ENCODE measurements at places on chromosomes 11 and 22. TPM values are rescaled to one million over a fixed set of nuclear protein-coding genes. Genes with fewer than 3 reads are reported as not detected.

DNA sequence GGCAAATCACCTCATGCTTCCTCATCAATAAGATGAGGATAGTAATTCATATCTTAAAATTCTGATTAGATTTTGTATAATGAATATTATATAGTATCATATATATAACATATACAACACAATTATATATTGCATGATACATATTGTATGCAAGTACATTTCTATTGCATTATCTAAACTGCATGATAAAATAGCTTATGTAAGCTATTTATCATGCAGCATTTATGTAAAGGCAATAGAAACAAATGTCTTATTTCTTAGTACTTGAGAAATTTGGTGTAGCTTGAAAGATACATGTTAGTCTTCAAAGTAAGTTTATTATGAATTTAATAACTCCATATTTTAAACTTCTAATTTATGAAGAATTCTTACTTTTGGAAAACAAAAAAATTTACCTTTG, 5.5 kb downstream of the LIN7C start:
- H3K27ac ChIP-seq, result no peak overlapping the region
- no peak for DNase-seq
- no peaks in the 10 kb centered on the region for H3K27me3 ChIP-seq

ZNRD2 gene
- 67.7 TPM for total RNA-seq

DNA sequence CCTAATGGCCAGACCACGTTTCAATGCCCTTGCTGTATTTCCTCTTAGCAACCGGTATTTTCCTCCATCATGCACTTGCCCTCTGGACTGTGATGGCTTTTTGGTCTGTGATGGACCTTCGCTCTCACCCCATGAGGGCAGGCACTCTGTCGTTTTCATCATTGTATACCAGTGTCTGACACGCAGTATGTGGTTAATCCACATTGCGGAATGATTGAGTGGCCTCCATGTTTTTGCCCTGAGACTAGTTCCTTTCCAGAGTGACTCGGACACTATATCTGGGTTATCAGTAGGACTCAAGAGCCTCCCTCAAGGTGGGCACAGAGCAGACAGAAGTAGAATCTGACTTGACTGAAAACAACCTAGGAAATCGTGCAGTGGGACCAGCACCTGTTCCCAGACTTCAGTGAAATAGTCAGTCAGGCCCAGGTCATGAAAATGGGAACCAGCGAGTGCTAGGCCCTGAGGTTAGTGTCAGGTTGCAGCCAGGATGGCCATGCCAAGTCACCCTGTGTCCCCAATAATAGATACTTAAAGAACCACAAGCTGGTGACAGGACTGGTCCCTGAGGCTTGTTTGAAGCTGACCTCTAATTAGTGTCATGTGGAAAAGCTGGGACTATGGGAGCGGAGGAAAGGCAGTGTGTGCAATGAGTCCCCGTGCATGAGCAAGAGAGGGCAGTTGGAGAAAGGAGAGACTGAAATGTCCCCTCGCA, 464.7 kb downstream of the INSC start:
- H3K4me3 ChIP-seq, result no peak overlapping the region
- H3K36me3 ChIP-seq, result no peaks in the 10 kb centered on the region
- no peaks in the 10 kb centered on the region for H3K4me1 ChIP-seq
- H3K27me3 ChIP-seq, result no peaks in the 10 kb centered on the region
- no peak overlapping the region for H3K27ac ChIP-seq
- no peak for DNase-seq

- no peak for DNase-seq
- H3K36me3 ChIP-seq, result no peaks in the 10 kb centered on the region
- no peak overlapping the region for H3K27ac ChIP-seq
- H3K27me3 ChIP-seq, result no peaks in the 10 kb centered on the region
Observed at GRCh38 chr11:61019832-61020405, 48.4 kb downstream of the CD6 start.

- H3K27me3 ChIP-seq, result no peaks in the 10 kb centered on the region
- H3K4me1 ChIP-seq, result no peaks in the 10 kb centered on the region
- H3K27ac ChIP-seq, result no peak overlapping the region
- H3K4me3 ChIP-seq, result no peak overlapping the region
Observed at GRCh38 chr11:34274712-34275398, 83.0 kb downstream of the ABTB2 start.

GRCh38 chr22:33000342-33001280, 57.6 kb downstream of the SYN3 start:
- DNase-seq, result peak; percentile 64
- H3K27ac ChIP-seq, result no peak overlapping the region
- H3K4me3 ChIP-seq, result no peak overlapping the region
- H3K4me1 ChIP-seq, result no peaks in the 10 kb centered on the region
- H3K36me3 ChIP-seq, result no peaks in the 10 kb centered on the region
- no peaks in the 10 kb centered on the region for H3K27me3 ChIP-seq

DNA sequence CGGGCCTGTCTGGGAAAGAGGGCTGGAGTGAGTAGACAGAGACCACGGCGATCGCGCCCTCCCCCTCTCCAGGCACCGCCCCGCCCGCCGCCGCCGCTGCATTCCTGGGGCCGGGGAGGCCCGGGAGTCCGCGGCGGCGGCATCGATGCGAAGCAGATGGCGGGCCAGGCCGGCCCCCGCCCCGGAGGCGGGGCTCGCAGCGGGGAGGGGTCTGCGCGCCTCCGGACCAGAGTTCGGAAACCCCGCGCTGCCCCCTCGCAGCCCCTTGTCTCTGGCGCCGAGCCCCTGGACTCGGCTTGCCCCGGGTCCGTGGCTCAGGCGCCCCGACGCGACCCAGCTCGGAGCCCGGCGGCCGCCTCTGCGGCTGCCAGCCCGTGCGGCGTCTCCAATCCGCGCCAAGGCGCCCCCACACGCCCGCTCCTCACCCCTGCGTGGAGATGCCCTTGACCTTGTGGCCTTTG, 1.3 kb downstream of the SCARF2 start:
- DNase-seq, result no peak
- no peaks in the 10 kb centered on the region for H3K36me3 ChIP-seq
- no peaks in the 10 kb centered on the region for H3K27me3 ChIP-seq

GRCh38 chr22:19422440-19423301, 8.9 kb downstream of the HIRA start:
- no peak for DNase-seq
- H3K4me3 ChIP-seq, result no peak overlapping the region
- H3K4me1 ChIP-seq, result no peaks in the 10 kb centered on the region
- H3K27me3 ChIP-seq, result no peaks in the 10 kb centered on the region
- no peak overlapping the region for H3K27ac ChIP-seq

EXPH5 gene
- 0.62 TPM for total RNA-seq

OR8K3 gene
- not detected for total RNA-seq

- no peak overlapping the region for H3K27ac ChIP-seq
- no peaks in the 10 kb centered on the region for H3K27me3 ChIP-seq
- H3K4me1 ChIP-seq, result no peaks in the 10 kb centered on the region
- no peak overlapping the region for H3K4me3 ChIP-seq
- DNase-seq, result no peak
Observed at GRCh38 chr11:117921456-117921855, 7.7 kb downstream of the TMPRSS13 start.

DNA sequence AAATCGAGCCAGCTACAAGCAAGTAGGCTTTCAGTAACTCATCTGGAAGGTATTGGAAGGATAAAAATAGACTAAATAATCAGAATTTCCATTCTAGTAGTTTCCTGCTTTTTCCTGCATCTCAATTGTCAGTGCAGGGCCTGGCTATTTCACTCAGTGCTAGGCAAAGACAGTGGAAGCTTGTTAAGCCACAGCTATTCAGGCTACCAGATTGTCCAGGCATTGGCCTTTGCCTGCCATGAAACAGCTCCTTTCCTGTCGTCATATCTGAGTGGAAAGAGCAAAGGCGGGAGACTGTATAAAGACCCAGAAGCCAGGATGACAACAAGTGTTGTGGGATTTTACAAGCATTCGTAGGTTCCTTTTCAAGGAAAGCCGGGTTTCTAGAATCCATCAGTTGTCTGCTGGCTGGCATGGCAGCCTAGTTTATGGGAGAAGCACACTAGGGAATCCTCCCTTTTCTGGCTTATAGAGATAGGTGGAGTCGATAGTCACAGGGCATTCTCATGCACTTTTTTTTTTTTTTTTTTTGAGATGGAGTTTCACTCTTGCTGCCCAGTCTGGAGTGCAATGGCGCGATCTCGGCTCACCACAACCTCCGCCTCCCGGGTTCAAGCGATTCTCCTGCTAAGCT, 2.0 kb upstream of the TNRC6B start:
- H3K27ac ChIP-seq, result peak overlapping the region; percentile 86
- no peak for DNase-seq
- no peak overlapping the region for H3K4me3 ChIP-seq
- H3K4me1 ChIP-seq, result peaks cover 26% of the 10 kb centered on the region
- H3K27me3 ChIP-seq, result no peaks in the 10 kb centered on the region

- no peak overlapping the region for H3K4me3 ChIP-seq
- DNase-seq, result no peak
- H3K27ac ChIP-seq, result no peak overlapping the region
- H3K4me1 ChIP-seq, result no peaks in the 10 kb centered on the region
Observed at GRCh38 chr11:78791964-78792363, 217.3 kb upstream of the NARS2 start.

GCAT gene
- total RNA-seq, result 36.7 TPM

DNA sequence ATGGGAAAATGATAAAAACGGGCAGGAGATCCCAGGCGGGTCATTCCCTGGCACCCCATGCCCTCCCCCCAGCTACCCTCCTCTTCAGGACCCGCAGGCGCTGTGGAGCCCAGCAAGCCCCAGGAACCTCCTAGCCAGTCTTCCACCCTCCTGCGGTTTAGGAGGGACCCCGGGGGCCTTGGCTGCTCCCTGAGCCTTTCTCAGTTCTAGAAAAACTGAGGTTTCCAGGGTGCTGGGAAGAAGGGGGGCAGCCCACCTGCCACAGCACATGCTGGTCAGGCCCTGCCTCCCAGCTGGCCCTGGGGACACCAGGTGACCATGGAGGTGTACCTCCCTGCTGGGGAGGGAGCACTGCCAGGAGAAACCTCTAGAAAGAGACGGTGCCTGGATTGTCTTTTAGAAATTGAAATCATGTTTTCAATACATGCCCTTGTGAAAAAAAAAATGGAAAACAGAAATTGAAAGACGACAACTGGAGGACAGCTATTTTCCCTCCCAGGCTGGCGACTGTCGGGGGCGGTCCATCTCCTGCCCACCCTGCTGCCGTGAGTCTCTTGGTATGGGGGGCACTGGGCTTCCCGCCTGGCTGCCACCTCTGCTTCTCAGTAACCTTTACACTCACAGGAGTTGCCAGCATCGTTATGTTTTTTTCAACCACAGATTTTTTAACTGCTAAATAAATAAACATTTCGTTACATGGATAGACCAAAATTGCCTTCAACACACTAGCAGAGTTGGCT, 398.5 kb downstream of the TBC1D22A start:
- no peaks in the 10 kb centered on the region for H3K4me1 ChIP-seq
- H3K36me3 ChIP-seq, result no peaks in the 10 kb centered on the region
- no peak overlapping the region for H3K27ac ChIP-seq
- no peaks in the 10 kb centered on the region for H3K27me3 ChIP-seq
- no peak overlapping the region for H3K4me3 ChIP-seq

APOBEC3C gene
- total RNA-seq, result 58.4 TPM

GRCh38 chr11:9001736-9002135, 2.1 kb downstream of the NRIP3 start:
- no peak overlapping the region for H3K4me3 ChIP-seq
- no peaks in the 10 kb centered on the region for H3K27me3 ChIP-seq
- no peaks in the 10 kb centered on the region for H3K36me3 ChIP-seq

GRCh38 chr11:76578654-76579055, 91.9 kb downstream of the LRRC32 start:
- H3K27me3 ChIP-seq, result no peaks in the 10 kb centered on the region
- DNase-seq, result peak; percentile 35
- peak overlapping the region; percentile 77 for H3K27ac ChIP-seq
- H3K4me1 ChIP-seq, result peaks cover 4% of the 10 kb centered on the region
- no peak overlapping the region for H3K4me3 ChIP-seq
- no peaks in the 10 kb centered on the region for H3K36me3 ChIP-seq
